ENCODE measurements at places on chromosomes 12 and 14. TPM values are rescaled to one million over a fixed set of nuclear protein-coding genes. Genes with fewer than 3 reads are reported as not detected.

The GPR137C gene
- total RNA-seq: not detected

DNA sequence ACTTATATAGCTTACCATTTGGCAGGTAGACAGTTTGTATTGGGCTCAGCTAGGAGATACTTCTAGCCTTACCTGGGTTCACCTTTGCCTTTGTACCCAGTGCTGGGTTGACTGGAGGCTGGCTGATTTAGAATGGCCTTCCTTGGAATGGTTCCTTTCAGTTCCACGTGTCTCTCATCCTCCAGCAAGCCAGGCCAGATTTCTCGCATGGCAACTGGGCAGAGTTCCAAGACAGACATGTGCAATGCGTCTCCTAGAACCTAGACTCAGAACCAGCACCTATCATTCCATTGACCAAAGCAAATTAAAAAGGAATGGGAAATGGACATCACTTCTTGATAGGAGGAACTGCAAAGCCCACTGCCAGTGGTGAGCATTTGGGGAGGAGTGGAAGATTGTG is 79.1 kb upstream of the BDKRB2 start:
- DNase-seq: no peak

The KRT6C gene
- not detected for total RNA-seq

DNA sequence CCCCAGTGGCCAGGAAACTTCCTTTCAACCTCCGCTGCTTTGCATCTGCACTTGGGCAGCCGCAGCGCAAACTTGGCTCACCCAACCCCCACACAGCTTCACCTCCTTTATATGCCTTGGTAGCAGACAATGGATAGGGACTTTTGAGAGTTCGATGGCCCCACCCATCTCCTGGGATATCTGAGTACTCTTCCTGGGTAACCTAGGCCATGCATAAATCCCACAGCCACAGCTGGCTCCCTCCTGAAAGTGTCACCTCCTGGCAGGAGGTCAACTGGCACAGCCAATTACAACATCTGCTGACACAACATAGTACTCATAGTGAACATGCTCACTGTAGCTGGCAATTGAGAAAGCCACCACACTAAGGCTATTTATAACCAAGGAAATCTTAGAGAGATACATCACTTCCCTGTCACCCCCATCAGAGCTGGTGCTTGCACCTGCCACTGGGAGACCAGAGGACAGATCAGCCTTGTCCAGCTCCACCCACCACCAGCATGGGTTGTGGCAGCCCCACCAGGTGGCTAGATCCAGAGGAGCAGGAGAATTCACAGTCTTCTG is 410.0 kb downstream of the SYT1 start:
- no peak for DNase-seq

- DNase-seq: no peak
Measured at GRCh38 chr14:32249371-32249770, 46.3 kb upstream of the RNU6-8 start.

The SERPINA3 gene
- total RNA-seq: not detected

GRCh38 chr12:22821985-22822384 is 197.0 kb downstream of the ETNK1 start:
- DNase-seq: no peak

GRCh38 chr12:96352161-96352835 is 47.9 kb downstream of the CDK17 start:
- DNase-seq: no peak

The KRT77 gene
- total RNA-seq: not detected

- DNase-seq: no peak
Measured at GRCh38 chr14:37939442-37940028, 268.2 kb upstream of the SSTR1 start.

DNA sequence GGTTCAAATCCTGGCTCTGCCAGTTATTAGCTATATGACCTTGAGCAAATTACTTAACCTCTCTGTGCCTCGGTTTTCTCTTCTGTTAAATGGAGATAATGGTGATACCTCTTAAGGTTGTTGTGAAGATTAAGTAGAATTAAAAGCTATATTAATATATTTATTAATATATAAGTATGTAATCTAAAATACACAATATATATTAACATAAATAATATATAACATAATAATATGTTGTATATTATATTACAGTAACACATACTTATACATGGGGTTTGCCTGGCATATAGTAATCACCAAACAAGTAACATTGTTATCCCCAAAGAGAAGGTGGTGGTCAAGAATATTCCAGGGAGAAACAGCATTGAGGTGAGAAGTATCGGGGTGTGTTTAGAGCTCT is 92.0 kb downstream of the CMKLR1 start:
- no peak for DNase-seq

- no peak for DNase-seq
Measured at GRCh38 chr14:89217891-89218290, 199.1 kb downstream of the FOXN3 start.

The ARHGAP9 gene
- 95.9 TPM for total RNA-seq

DNA sequence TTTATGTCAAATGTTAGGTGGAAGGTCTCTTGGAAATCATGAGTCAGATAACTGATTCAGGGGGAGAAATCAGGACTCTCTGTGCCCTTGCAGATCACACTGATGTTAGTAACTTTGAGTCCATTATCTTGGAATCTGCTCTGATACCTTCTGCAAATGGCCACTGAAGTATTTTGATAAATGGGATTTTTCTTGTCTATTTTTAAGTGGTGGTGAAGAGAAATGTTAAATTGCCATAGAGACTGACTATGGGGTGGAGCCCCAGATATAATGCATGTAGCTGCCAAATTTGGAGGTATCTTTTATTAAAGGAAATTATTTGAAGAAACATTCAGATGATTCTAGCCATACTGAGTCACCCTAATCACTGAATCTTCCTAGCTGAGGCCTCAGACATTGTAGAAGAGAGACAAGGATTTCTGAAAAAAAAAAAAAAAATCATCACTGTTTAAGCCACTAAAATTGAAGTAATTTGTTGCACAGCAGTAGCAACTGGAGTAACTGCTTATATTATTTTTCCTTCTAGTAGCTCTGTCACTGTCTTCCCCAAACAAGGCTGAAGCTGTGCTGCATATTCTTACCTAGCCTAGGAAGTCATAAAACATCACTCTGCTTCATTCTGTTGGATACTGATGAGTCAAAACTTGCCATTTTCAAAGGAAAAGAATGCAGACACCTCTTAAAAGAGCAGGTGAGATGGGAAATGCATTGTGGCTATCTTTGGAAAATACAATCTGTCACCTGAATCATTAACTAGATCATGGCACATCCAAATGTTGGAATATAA is 36.0 kb upstream of the CLEC14A start:
- no peak for DNase-seq

GRCh38 chr12:64457466-64457865 is 5.5 kb downstream of the TBK1 start:
- no peak for DNase-seq

- no peak for DNase-seq
Measured at GRCh38 chr14:94361682-94362081, 26.7 kb downstream of the SERPINA1 start.

GRCh38 chr14:60064491-60065072 is 27.1 kb upstream of the PCNX4 start:
- no peak for DNase-seq

DNA sequence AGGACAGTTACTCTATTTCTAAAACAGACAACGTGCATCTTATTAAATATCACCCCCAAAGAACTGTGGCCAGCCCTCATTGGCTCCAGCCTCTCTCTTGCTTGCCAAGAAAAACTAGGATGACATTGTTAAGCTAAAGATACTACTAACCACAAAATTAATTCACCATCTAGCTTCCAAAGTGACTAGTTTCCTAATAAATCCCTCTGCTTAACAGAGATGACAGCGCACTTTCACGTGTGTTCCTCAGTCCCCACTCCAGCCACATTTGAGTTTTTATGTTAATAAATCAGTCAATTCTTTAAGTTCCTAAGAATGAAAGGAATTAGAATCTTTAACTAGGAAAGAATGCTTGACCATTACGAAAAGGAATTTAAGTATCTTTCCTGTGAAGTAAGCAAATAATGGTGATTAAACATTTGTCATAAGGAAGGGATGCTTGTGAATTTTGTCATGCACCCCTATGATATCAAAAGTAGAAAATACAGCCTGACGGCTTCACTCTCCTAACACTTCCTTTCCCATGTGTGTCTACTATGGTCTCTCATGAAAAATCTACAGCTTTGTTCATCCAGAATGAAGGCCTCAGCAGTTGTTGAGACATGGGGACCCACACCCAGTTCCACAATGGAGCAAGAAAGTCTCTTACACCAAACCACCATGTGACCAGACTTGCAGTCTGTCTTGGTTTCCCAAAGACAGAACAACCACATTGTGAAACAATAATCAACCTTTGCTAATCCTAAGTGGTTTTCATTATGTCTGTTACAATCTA is 8.1 kb downstream of the CORO1C start:
- DNase-seq: no peak

GRCh38 chr12:90618586-90618985 is 336.4 kb downstream of the CCER1 start:
- no peak for DNase-seq

The M6PR gene
- total RNA-seq: 140 TPM

The TSPAN8 gene
- not detected for total RNA-seq

DNA sequence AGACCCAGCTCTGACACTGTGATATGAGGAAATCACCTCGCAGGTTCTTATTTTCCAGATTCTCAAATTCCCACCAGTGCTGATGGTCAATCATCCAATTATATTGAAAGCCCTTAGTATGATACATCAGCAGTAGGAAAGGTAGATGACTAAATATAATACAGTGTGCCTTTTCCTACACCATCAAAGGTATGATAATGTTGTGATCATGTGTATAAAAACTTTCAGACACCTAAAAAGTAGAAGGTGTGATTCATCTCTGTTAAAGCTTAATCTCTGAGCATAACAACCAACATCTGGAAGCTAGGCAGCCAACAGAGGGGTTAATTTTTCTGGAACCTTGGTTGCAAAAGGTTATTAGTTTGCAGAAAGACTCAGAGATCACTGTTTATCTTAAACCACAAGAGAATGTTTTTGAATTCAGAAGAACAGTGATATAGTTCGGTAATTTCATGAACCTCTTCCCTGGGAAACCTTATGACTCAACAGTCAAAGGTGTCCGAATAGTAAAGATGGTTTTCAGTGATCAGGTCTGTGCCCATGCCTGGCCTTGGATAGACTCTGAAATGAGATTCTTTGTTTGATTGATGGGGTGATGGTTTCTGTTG is 122.5 kb downstream of the ETV6 start:
- peak; percentile 45 for DNase-seq

DNA sequence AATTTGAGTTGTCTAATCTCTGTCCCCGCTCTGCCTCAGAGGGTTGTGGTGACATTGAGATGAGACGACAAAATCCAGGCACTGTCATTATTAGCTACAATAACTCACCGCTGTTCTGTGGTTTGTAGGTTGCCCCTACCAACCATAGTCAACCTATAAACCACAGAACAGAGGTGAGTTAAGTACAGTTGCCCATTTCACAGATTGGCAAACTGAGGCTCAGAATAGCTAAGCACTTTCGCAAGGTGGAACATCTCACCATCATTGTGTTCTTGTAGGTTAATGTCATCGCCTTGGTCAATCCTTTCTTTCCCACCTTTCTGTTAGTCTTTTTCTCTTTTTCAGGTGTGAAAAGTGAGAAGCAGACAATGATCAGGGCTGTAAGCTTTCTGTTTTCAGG is 63.4 kb upstream of the LHX5 start:
- no peak for DNase-seq

The SMIM41 gene
- not detected for total RNA-seq

DNA sequence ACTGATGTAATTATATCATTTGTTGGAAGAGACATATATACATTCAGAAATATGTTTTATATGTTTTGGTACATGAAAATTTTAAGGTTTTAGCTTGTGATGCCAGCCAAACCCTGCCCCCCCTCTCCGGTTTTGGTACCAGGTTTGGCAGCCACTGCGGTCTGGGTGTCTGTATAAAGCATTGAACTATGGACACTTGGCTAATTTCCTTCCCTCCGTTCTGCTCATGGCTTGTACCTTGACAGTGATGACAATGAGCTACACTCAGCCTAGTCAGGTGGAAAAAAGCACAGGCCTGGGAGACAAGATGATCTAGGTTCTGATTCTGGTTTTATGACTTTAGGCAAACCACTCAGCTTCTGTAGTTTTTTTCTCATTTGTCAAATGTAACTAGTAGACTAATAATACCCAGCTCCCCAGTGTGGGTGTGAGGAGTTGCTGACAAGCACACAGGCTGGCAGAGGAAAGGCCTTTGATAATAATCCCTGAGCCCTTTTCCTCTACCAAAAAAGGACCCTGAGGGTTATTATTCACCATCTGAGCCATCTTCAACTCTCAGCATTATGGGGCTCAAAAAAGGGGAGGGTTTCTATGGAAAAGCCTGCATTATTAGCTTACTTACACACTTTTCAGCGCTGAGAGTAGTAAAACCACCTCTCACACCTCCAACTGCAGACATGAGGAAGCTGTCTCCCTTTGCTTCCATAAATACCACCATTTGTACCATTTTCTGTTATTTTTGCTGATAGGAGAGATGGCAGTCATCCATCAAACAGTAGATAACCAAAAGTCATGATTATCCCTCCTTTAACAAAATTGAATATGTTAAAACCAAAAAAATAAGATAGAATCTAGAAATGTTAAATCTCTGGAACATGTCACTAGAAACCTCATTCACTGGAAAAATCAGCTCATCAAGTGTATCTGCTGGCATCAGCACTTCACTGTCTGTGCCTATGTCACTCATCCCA is 76.3 kb upstream of the PSMC1 start:
- no peak for DNase-seq

GRCh38 chr14:35046751-35047536 is 872 bp downstream of the FAM177A1 start:
- peak; percentile 56 for DNase-seq

GRCh38 chr12:95522692-95523091 is 28.6 kb downstream of the USP44 start:
- no peak for DNase-seq

DNA sequence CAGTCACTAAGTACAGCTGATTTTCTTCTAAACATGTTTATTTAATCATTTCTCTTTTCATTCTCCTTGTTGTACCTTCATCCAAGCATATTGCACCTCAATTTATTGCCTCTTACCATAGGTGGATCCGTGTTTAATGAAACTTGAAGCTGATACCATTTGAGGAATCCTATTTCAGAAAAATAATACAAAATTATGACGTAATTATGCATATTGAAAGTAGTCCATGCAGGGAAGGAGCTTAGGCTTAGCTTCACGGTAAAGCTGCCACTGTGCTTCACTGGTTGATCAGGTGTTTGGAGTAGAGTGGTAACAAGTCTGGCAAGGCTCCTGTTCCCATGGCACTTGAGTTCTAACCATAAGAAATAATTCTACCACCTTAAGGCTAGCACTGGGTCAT is 61.0 kb upstream of the CLEC14A start:
- DNase-seq: no peak

DNA sequence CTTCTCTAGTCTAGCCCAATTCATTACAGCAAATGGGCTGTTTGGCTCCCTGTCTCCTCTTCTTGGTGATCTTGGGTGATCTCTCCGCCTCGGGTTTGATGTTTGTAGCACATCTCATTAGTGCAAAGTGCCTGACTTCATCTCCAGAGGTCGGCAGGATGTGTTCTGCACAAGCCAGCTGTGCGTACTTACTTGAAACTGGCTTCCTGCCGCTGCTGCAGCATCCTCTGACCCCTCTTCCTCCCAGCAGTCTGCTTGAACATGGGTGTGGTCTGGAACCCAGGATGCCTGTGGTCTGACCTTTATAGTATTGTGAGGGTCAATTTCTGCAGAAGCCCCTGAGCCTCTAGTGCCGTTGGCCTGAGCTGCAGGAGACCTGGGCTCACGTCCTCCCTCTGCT is 99.2 kb downstream of the BEGAIN start:
- DNase-seq: no peak
